ENCODE measurements at places on chromosomes 3 and 15.

- H3K27me3 ChIP-seq, result no peaks in the 10 kb centered on the region
- H3K36me3 ChIP-seq, result peaks cover 52% of the 10 kb centered on the region
- H3K4me3 ChIP-seq, result no peak overlapping the region
- H3K27ac ChIP-seq, result no peak overlapping the region
- ATAC-seq, result no peak
- H3K4me1 ChIP-seq, result no peaks in the 10 kb centered on the region
These were observed 13.6 kb downstream of the CALML4 start for GRCh38 chr15:68191555-68191954.

DNA sequence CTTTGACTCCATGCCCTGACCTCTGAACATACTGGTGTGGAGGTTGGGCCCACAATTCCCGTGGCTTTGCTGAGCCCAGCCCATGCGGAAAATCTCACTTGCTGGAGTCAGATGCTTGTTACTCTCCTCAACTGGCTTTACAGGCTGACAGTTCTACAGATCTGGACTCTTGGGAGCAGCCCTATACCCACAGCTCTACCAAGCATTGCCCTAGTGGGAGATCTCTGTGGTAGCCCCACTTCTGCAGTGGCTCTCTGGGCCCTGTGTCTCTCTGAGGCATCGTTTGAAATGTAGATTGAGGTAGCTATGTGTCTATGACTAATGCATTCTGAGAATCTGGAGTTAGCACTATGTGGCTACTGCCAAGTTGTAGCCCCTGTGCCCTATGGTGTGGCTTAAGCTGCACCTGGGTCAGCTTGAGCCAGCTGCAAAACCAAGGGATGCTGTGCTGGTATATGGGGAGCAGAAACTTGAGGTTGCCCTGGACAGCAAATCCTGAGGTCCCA is 625.8 kb upstream of the ALCAM start:
- H3K4me3 ChIP-seq, result no peak overlapping the region
- no peaks in the 10 kb centered on the region for H3K4me1 ChIP-seq
- no peaks in the 10 kb centered on the region for H3K27me3 ChIP-seq
- no peaks in the 10 kb centered on the region for H3K36me3 ChIP-seq
- H3K27ac ChIP-seq, result no peak overlapping the region

DNA sequence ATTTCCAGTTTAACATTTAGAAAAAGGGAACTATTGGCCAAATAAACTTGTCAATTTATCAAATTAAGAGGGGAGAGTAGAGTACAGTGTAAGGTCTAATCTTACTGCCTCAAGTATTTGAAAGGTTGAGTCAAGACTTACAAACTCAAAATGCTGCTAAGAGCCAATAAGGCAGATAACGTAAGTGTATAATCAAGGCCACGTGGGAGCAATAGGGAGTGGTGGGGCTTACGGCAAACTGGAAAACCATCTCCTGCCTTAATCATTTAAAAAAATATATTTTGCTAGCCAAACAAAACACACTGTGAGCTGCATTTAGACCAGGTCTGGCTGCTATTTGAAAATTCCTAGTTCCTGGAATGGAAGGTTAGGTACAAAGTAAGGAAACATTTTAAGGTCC is 107.3 kb upstream of the FRMD4B start:
- no peaks in the 10 kb centered on the region for H3K4me1 ChIP-seq
- no peaks in the 10 kb centered on the region for H3K36me3 ChIP-seq
- no peaks in the 10 kb centered on the region for H3K27me3 ChIP-seq
- no peak overlapping the region for H3K4me3 ChIP-seq

- no peaks in the 10 kb centered on the region for H3K36me3 ChIP-seq
- H3K4me3 ChIP-seq, result no peak overlapping the region
- peaks cover 61% of the 10 kb centered on the region for H3K27me3 ChIP-seq
- no peak for ATAC-seq
- peaks cover 5% of the 10 kb centered on the region for H3K4me1 ChIP-seq
These were observed 2.4 kb upstream of the LARP6 start for GRCh38 chr15:70856177-70856883.

- H3K27ac ChIP-seq, result no peak overlapping the region
- H3K27me3 ChIP-seq, result no peaks in the 10 kb centered on the region
- peaks cover 20% of the 10 kb centered on the region for H3K4me1 ChIP-seq
- no peak for ATAC-seq
These were observed 298.9 kb upstream of the RORA start for GRCh38 chr15:61527836-61528580.

DNA sequence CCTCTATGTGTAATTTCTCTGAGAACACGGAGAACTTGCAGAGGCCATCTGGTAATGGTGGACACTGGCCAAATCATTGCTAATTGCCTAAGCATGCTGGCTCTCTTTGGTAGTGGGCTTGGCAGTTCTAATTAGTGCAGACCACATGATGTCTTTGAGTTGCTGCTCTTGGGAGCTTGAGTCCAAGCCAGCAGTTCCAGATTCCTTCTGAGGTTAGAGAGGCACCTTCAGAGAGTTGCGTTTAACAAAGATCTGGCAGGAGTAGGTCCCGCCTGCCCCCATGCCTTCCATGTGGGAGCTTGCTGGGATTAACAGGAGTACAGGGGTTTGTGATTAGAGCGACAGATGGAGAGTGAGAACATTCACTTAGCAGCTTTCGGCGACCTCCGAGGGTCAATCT is 449.0 kb upstream of the LMCD1 start:
- no peaks in the 10 kb centered on the region for H3K36me3 ChIP-seq
- no peaks in the 10 kb centered on the region for H3K4me1 ChIP-seq
- no peak overlapping the region for H3K27ac ChIP-seq

DNA sequence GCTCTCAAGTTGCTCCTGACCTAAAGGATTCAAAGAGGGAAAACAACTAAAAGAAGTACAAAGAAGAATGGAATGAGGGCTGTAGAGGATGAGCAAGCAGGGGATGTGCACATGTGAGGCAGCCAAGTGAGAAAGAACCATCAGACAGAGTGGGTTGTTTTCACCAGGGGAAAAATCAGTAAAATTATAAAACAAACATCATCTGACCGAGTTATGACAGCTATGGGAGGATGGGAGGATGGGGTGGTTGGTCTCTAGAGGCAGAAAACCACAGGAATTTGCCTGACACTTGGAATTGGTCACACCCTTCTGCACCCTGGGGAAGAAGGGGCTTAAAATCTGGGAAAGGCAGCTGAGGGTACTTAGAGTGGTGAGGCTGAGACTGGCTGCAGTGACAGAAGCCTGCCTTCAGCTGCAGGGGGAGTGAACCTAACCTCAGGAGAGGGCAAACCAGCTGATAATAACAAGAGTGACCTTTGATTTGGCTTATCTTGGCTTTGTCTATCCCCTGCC is 10.1 kb downstream of the ARHGAP31 start:
- H3K4me3 ChIP-seq, result no peak overlapping the region
- no peaks in the 10 kb centered on the region for H3K27me3 ChIP-seq
- no peak for ATAC-seq
- H3K27ac ChIP-seq, result peak overlapping the region; percentile 72
- peaks cover 54% of the 10 kb centered on the region for H3K4me1 ChIP-seq

- H3K4me3 ChIP-seq, result no peak overlapping the region
- peaks cover 14% of the 10 kb centered on the region for H3K27me3 ChIP-seq
- H3K27ac ChIP-seq, result no peak overlapping the region
- no peaks in the 10 kb centered on the region for H3K36me3 ChIP-seq
These were observed 295.0 kb downstream of the RAP2B start for GRCh38 chr3:153456833-153457545.

DNA sequence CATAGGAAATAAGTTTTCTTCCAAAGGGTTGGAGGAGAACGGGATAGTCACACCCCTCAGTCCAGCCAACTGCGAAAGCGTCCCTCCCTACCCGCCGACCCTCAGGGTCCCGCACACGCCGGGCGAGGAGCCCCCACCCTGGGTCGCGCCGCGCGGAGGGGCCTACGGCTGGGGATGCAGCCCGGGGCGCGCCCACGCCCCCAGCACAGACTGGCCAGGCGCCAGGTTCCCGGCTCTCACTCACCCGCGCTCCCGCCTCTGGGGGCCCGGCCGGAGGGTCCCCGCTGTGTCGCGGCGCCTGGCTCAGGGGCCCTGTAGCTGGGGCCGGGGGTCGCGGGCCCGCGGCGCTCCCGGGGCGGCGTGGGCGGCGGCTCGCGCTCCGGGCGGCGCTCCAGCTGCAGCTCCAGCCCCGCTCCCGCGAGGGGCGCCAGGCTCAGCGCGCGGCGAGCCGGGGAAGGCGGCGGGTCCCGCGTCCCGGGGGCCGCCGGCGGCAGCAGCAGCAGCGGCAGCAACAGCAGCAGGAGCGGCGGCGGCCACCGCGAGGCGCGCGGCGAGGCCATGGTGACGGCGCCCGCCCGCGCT is 375 bp downstream of the HEG1 start:
- H3K36me3 ChIP-seq, result peaks cover 3% of the 10 kb centered on the region
- peak overlapping the region; percentile 85 for H3K27ac ChIP-seq

DNA sequence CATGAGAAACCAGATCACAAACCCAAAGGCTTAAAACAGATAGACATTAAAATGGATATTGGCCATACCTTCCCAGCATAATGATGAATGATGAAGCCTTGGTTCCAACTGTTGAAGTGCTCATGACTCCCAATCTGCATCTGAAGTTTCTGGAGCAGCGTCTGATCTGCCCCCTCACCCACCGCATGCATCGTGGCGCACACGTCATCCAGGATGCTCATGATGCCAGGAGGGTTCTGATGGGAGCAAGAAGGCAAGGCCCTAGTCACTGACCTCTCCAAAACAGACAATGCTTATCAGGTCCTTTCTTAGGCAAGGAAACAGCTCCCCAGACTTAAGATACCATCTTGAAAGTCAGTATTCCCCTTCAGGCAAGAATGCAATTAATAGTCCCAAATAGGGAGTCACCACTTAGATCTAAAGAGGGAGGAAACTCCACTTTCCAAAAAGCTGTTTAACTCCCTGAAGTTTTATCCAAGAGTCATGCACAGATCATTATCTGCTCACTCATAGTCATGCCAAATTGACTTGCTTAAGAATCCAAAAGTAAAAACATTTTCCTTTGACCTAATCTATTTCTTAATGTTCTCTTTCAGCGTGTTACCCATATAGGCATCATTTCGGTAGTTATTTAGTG is 2.1 kb downstream of the LDHAL6B start:
- no peak overlapping the region for H3K27ac ChIP-seq
- H3K4me1 ChIP-seq, result peaks cover 9% of the 10 kb centered on the region
- no peak overlapping the region for H3K4me3 ChIP-seq
- H3K27me3 ChIP-seq, result no peaks in the 10 kb centered on the region
- ATAC-seq, result no peak

DNA sequence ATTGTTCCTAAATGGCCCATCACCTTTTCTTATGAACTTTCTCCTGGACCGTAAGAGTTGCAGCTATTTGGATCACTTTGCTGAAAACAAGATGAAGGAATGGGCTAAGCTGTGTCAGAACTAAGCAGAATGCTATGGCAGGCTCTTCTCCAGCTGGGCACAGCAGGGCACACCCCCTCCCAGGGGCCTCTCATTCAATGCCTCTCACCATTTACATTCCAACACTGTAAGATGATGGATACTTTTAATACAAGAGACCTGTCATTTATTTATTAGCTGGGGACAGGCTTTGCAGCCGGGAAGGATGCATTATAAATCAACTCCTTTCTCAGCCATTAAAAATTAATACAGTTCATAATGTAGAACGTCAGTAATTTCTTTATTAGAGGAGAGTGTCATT is 240.1 kb downstream of the NTRK3 start:
- no peak overlapping the region for H3K4me3 ChIP-seq
- peaks cover 9% of the 10 kb centered on the region for H3K27me3 ChIP-seq
- ATAC-seq, result no peak
- H3K27ac ChIP-seq, result no peak overlapping the region
- no peaks in the 10 kb centered on the region for H3K4me1 ChIP-seq

DNA sequence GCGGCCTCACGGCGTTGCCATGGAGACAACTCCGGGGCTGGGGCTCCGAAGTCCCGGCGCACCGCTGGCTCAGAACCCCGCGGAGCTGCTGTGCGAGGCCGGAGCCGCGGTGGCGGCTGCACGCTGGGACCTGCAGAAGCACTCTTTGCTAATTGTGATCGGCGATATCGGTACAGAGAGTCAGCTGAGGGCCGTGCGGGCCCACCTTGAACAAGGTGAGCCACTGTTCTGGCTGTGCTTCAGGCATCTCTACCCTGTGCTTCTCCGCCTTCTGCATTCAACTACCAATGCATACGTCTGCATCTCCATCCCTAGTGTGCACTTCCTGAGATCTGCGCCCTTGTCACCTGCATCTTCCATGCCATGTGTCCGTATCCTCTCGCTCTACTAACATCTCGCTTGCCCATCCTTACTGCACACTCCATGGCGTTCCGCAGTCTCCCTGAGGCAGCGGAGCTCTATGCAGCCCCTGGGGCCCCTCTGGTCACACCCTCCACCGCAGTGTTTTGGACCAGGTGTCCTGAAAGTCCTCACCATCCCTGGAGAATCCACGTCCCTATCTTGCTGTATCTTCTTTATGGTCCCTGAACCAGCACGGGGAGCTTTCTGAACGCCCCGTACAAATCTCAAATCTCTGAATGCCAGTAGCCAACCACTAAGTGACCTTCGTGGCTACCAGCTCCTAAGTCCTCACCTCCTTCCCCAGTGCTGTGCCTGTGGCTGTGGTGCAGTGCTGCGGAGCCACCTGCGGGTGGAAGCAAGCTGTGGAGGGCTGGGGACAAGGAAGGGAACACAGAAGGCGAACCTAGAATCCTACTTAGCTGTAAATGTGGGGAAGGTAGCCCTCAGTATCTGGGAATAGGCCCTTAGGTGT is 6.2 kb upstream of the MAP1A start:
- peak overlapping the region; percentile 95 for H3K27ac ChIP-seq
- H3K27me3 ChIP-seq, result peaks cover 22% of the 10 kb centered on the region
- no peaks in the 10 kb centered on the region for H3K36me3 ChIP-seq

GRCh38 chr3:177322881-177323280 is 125.6 kb upstream of the TBL1XR1 start:
- no peak overlapping the region for H3K27ac ChIP-seq
- no peaks in the 10 kb centered on the region for H3K36me3 ChIP-seq
- H3K4me1 ChIP-seq, result peaks cover 51% of the 10 kb centered on the region
- H3K4me3 ChIP-seq, result no peak overlapping the region

GRCh38 chr3:146382386-146382785 is 87.0 kb downstream of the PLSCR2 start:
- no peak for ATAC-seq
- no peak overlapping the region for H3K27ac ChIP-seq
- no peak overlapping the region for H3K4me3 ChIP-seq
- no peaks in the 10 kb centered on the region for H3K4me1 ChIP-seq
- no peaks in the 10 kb centered on the region for H3K36me3 ChIP-seq

DNA sequence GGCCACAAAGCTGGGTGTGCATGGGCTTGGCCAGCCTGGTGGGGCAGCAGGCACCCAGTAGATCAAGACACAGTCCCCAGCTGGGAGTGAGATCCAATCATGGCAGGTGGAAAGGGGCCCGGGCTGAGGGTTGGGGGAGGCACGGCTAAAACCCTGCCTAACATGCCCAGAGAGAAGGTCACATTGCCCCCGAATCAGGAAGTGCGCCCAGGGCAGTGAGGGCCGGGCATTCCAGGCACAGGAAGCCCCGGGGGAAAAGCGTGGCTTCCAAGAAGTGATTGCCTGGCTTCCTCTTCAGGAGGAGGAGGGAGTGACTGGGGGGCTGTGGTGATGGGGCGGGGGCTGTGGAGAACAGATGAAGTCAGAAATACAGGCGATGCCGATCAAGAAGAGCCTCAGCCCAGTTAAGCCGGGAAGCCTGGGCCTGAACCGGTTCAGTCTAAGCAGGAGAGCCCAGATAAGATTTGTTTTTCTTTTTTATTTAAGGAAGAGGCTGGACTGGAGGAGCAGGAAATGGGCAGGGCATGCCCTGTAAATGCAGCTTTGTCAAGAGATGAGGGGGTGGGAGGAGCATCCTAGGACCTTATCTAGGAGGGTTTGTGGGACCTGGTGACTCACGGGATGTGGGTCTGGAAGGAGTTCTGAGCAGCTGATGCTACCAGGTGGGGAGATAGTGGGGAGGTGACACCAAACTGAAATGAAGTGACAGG is 83.9 kb downstream of the CHSY1 start:
- H3K4me3 ChIP-seq, result peak overlapping the region; percentile 18
- H3K27ac ChIP-seq, result peak overlapping the region; percentile 40
- peaks cover 17% of the 10 kb centered on the region for H3K36me3 ChIP-seq
- H3K4me1 ChIP-seq, result peaks cover 12% of the 10 kb centered on the region
